IMR-90 (cell line): ENCODE measurements at places on chromosomes 6 and 20. TPM values are rescaled to one million over a fixed set of nuclear protein-coding genes. Genes with fewer than 3 reads are reported as not detected.

DNA sequence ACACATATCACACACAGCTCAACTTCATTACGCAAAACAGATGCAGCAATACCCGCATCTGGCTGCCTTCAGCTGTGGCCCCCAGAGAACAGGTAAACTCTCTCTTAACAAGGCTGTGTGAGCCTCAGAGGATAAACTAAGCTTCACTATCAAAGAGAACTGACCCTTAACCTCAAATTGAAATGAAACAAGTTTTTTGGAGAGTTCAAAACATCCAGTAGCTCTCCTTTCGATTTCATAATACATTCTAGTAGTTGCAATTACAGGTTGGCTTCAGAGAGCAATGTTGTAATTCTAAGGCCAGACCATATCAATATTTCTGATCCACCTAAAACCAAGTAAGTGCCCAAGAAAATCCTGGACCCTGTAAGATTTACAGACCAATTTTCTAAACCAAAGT, 113.5 kb downstream of the FAXC start:
- no peak overlapping the region for H3K4me3 ChIP-seq
- no peak overlapping the region for H3K27ac ChIP-seq
- no peak for DNase-seq

- DNase-seq = no peak
- no peak overlapping the region for H3K4me3 ChIP-seq
- no peaks in the 10 kb centered on the region for H3K4me1 ChIP-seq
- H3K27ac ChIP-seq = no peak overlapping the region
These were observed 302.3 kb downstream of the RNGTT start for GRCh38 chr6:88661136-88661535.

GRCh38 chr6:150302520-150303176, 66.2 kb upstream of the IYD start:
- H3K4me3 ChIP-seq = no peak overlapping the region
- H3K4me1 ChIP-seq = no peaks in the 10 kb centered on the region
- peaks cover 5% of the 10 kb centered on the region for H3K27me3 ChIP-seq
- no peak for DNase-seq
- H3K36me3 ChIP-seq = no peaks in the 10 kb centered on the region
- no peak overlapping the region for H3K27ac ChIP-seq

DNA sequence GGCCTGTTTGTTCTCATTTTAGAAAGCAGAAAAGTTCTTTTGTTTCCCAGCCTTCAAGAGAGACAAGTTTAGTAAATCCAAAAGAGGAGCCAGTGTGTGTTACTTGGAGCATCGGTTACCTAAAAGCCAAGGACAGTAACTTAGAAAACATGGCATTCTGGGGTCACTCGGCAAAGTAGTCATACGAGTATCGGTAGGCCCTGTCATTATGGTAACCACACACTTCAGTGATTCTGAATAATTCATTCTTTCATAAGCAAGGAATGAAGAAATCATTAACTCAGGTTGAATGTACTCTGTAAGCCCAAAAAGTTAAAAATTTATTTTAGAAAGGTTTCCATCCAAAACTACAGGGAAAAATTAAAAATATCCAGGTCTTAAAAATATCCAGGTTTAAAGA, 34.0 kb downstream of the CNKSR3 start:
- H3K36me3 ChIP-seq = no peaks in the 10 kb centered on the region
- peaks cover 19% of the 10 kb centered on the region for H3K4me1 ChIP-seq
- no peak overlapping the region for H3K4me3 ChIP-seq
- H3K27ac ChIP-seq = no peak overlapping the region

DNA sequence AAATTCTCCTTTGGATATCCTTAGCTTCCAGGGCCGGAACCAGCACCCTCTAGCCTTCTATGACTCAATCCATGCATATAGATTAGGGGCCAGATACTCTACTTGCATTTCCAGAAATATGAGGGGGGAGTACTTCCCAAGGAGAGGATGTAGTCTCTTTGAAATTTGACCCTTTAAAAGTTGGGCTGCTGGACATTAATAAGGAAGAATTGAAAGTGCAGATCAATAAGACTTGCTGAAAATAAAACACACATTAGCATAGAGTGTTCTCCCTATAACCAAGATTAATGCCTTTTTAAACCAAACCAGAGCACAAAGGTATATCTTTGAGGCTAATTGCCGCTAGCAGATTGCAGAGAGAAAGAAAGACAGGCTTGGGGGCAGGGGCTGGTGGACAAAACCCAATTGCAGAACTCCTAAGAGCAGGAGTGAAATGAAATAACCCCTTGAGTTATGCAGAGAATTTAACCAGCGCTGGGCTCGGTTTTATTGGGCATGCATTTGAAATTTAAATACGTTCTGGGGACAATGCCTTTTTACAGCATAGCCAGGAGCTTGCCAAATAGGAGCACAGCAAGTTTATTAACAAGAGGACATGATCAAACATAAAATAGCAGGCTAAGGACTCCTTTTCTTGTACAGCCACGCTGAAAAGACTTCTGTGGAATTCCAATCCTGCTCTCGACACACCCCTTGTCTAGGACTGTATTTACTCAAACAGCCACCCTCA, 108.2 kb upstream of the SALL4 start:
- H3K27ac ChIP-seq = no peak overlapping the region
- DNase-seq = peak; percentile 17

GRCh38 chr20:14604143-14604542, 266.7 kb upstream of the FLRT3 start:
- no peaks in the 10 kb centered on the region for H3K27me3 ChIP-seq
- no peaks in the 10 kb centered on the region for H3K4me1 ChIP-seq
- DNase-seq = no peak
- no peak overlapping the region for H3K27ac ChIP-seq
- H3K4me3 ChIP-seq = no peak overlapping the region
- H3K36me3 ChIP-seq = no peaks in the 10 kb centered on the region

GRCh38 chr20:48661575-48662455, 166.0 kb downstream of the PREX1 start:
- H3K4me3 ChIP-seq = no peak overlapping the region
- H3K27me3 ChIP-seq = 0 out of 2 replicates have a peak, but pooled peaks cover 2% of the 10 kb centered on the region
- peaks cover 2% of the 10 kb centered on the region; the same call in 1 of the 2 replicates for H3K4me1 ChIP-seq

GRCh38 chr6:39189915-39190544, 39.2 kb downstream of the KCNK5 start:
- H3K27me3 ChIP-seq = no peaks in the 10 kb centered on the region
- no peaks in the 10 kb centered on the region for H3K4me1 ChIP-seq
- H3K4me3 ChIP-seq = no peak overlapping the region
- no peaks in the 10 kb centered on the region for H3K36me3 ChIP-seq

GRCh38 chr6:151442371-151442770, 9.6 kb downstream of the RMND1 start:
- no peak overlapping the region for H3K4me3 ChIP-seq
- H3K27me3 ChIP-seq = no peaks in the 10 kb centered on the region
- H3K4me1 ChIP-seq = peaks cover 6% of the 10 kb centered on the region
- no peak for DNase-seq

GRCh38 chr6:88626460-88626859, 337.0 kb downstream of the RNGTT start:
- DNase-seq = peak; percentile 45
- H3K27ac ChIP-seq = no peak overlapping the region
- H3K27me3 ChIP-seq = no peaks in the 10 kb centered on the region
- H3K4me1 ChIP-seq = peaks cover 2% of the 10 kb centered on the region; the same call in 1 of the 2 replicates
- H3K36me3 ChIP-seq = no peaks in the 10 kb centered on the region
- H3K4me3 ChIP-seq = no peak overlapping the region

GRCh38 chr6:121951918-121952379, 447.5 kb upstream of the HSF2 start:
- no peaks in the 10 kb centered on the region for H3K36me3 ChIP-seq
- H3K4me3 ChIP-seq = no peak overlapping the region
- H3K27ac ChIP-seq = peak overlapping the region; percentile 15
- H3K4me1 ChIP-seq = peaks cover 7% of the 10 kb centered on the region
- DNase-seq = peak; percentile 80
- H3K27me3 ChIP-seq = no peaks in the 10 kb centered on the region

DNA sequence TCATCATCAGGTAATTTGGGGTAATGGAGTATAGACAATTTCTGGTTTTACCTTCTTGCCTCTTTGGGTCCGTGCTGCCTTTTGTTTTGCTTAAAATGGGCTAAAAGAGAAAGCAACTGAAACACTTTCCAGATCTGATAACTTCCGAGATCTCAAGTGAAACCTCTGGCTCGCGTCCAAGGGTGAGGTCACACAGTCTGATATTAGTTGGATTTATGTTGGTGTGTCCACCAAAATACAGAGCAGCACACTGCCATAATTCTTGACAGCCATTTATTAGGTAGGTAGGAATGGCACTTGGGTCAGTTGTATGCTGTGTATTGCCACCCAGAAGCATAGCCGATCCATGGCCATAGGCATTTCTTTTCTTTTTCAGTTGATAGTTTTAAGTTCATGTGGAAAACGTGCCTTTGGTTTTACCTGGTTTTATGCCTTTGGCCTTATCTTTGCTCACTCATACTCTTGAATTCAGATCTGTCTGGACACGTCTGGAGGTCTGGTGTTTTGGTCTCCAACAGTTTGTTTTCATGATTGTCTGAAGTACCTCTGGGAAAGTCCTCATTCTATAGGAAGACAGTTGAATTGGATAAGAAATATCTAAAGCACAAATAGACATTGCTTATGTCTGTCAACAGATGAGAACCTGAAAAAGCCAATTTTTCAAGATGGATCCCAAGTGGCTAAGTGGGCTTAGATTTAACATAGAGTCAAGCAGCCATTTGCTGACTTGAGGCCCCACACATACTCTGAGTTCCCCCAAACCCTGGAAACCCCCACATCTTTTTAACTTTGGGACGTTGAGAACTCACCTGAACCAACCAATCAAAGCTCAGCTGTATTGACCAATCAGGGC, 320.8 kb downstream of the SOX4 start:
- no peak overlapping the region for H3K27ac ChIP-seq
- no peaks in the 10 kb centered on the region for H3K27me3 ChIP-seq
- no peaks in the 10 kb centered on the region; the same call in 1 of the 2 replicates for H3K36me3 ChIP-seq
- no peak overlapping the region for H3K4me3 ChIP-seq
- 0 out of 2 replicates have a peak, but pooled peaks cover 2% of the 10 kb centered on the region for H3K4me1 ChIP-seq

- H3K36me3 ChIP-seq = no peaks in the 10 kb centered on the region
- no peak overlapping the region for H3K27ac ChIP-seq
- H3K4me1 ChIP-seq = no peaks in the 10 kb centered on the region
- no peak for DNase-seq
- no peaks in the 10 kb centered on the region for H3K27me3 ChIP-seq
- no peak overlapping the region for H3K4me3 ChIP-seq
These were observed 200.6 kb downstream of the MAFB start for GRCh38 chr20:40488401-40488800.

DNA sequence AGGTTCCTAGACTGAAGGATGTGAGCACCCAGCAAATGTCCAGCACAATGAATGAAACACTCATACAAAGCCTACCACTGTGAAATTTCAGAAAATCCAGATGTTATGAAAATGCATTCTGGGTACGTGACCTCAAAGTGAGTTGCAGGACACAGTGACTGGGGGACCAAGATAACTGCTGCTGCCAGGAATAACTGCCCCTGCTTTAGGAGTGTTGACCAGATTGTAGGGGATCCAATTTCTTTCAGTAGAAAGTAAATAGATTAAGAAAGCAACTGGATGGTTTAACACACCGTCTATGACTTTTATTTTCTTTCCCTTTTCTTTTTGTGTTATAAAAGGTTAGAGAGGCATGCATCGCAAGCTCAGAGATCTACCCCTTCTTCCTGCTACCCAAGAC, 29.5 kb downstream of the MYLK4 start:
- no peak for DNase-seq
- no peaks in the 10 kb centered on the region for H3K27me3 ChIP-seq
- H3K4me1 ChIP-seq = peaks cover 2% of the 10 kb centered on the region; the same call in 1 of the 2 replicates
- no peak overlapping the region for H3K4me3 ChIP-seq

- H3K36me3 ChIP-seq = peaks cover 12% of the 10 kb centered on the region
- H3K27me3 ChIP-seq = no peaks in the 10 kb centered on the region
- peaks cover 9% of the 10 kb centered on the region for H3K4me1 ChIP-seq
- no peak overlapping the region for H3K27ac ChIP-seq
- DNase-seq = peak; percentile 88
- no peak overlapping the region for H3K4me3 ChIP-seq
These were observed 38.2 kb downstream of the CAP2 start for GRCh38 chr6:17431581-17431980.

DNA sequence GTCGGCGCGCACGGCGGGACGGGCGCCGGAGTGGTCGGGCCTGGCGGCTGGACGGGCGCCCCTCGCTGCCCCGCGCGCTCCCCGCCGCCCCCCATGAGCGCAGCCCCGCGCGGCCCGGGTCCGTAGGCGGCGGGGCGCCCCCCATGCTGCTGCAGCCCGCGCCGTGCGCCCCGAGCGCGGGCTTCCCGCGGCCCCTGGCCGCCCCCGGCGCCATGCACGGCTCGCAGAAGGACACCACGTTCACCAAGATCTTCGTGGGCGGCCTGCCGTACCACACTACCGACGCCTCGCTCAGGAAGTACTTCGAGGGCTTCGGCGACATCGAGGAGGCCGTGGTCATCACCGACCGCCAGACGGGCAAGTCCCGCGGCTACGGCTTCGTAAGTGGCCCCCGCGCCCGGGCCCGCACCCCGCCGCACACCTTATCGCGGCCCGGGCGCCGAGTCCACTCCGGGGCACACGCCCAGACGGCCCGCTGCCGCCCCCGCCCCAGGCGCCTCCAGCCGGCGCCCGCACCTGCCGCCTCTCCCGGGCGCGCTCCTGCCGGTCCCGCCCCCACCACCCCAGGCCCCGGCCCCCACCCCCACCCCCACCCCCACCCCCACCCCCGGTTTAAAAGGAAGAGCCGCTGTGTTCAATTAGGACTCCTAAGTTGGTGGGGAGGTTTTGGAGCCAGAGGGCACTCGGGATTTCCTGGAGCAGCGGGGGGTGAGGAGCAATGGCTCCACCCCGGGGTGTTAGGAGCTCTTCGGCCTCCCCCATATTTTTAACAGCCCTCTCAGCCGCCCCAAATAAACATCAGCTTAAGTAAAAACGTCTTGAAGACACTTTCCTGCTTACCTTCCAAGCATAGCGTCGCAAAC, 474 bp downstream of the RBM38 start:
- H3K4me1 ChIP-seq = peaks cover 9% of the 10 kb centered on the region
- H3K36me3 ChIP-seq = peaks cover 16% of the 10 kb centered on the region
- peak overlapping the region; percentile 99 for H3K4me3 ChIP-seq
- no peak for DNase-seq

DNA sequence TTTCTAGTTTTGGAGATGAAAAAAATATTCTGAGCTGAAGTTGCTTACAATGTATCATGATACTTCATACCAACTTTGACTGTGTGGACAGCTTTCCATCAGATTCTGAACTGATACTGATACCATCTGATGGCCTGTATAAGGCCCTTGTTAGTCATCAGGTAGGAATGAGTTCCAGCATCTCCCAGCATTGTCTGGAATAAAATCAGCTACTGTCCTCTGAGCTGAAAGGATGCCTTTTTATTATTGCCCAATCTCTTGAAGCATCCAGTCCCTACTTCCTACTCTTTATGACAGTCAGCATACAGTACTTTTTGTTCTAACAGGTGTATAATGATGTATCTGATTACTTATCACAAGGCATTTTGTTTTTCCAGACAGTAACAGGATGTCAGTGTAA, 70.6 kb upstream of the EYA4 start:
- no peaks in the 10 kb centered on the region for H3K27me3 ChIP-seq
- H3K36me3 ChIP-seq = no peaks in the 10 kb centered on the region
- H3K4me3 ChIP-seq = no peak overlapping the region

The VARS2 gene
- total RNA-seq = 6.9 and 7.2 TPM in 2 replicates

The MYCT1 gene
- total RNA-seq = 0.90 and 1.1 TPM in 2 replicates

The EYA4 gene
- 11.1 and 11.9 TPM in 2 replicates for total RNA-seq

The GSTA3 gene
- not detected in 2 replicates for total RNA-seq

The MAS1 gene
- not detected in 2 replicates for total RNA-seq

The CLPSL2 gene
- total RNA-seq = not detected in 2 replicates

The CHD6 gene
- 26.7 and 31.7 TPM in 2 replicates for total RNA-seq

The ETV7 gene
- under 0.01 and 0.18 TPM in 2 replicates for total RNA-seq

The TRDN gene
- not detected in 2 replicates for total RNA-seq

The AURKA gene
- total RNA-seq = 83.3 and 88.0 TPM in 2 replicates

The CCN6 gene
- not detected in 2 replicates for total RNA-seq

The COL11A2 gene
- total RNA-seq = under 0.01 TPM in 2 replicates

The MPIG6B gene
- total RNA-seq = not detected in 2 replicates
